NB4 (cell line): ENCODE measurements at places on chromosomes 6 and 20.

DNA sequence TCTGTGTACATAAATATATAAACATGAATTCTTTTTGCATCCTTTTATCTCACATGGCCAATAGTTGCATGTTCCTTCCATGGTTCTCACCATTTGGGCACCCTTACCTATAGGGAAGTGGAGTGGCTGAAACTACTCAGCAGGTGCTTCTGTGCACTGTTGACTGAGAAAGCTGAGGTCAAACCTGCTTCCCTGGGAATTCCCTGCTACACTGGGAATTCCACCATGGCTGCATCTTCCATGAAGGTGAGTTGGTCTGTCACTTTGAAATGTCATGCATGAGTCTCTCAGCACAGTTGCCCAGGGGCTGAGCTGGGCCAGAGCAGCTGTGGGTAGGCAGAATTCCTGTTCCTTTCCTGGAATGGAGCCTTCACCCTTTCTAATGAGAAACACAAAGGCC, 193.8 kb upstream of the PRSS16 start:
- no peak for DNase-seq

DNA sequence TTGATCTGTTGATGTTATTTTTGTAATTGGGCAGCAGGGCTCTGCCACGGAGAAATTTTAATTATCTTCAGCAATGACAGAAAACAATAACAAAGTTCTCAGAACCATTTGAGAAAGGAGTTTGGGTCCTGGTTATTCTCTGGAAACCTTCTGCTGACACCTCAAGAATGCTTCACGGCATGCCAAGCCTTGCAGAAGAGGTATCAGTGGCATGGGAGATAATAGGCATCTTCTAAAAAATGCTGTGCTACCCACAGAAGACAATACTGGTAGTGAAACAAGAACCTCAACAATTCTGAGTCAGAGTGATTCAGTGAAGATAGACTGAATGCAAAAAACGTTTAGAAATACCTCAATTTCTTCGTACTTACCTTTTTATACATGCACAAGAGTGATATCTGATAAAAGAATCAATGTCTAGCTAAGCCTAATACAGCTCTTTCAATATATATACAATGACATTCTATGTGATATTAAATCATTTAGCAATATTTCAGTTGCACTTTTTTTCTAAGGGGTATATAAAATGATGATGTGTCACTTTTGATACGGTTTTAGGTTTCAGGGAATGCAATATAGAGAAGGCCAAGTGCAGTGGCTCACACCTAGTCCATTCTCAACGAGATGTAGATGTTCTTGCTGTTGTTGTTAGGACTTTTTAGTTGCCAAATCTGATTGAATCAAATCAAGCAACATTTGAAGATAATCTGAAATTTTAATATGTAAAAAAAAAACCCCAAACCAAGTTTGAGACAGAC, 110.4 kb upstream of the COL21A1 start:
- DNase-seq: no peak

DNA sequence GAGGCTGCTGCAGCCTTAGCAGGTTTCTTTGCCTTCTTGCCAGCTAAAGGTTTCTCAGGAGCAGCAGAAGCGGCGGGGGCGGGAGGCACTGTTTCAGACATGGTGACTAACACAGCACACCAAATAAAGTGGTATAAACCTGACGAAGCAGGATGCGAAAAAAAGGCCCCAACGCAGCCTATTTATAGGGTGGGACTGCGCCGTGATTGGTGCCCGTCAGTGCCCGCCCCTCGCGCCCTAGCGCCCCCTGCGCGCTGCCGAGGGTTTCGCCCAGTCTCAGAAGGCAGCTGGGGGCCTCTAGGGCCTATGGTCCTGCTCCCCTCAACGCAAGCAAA, 55.0 kb downstream of the TRIM38 start:
- DNase-seq: peak; percentile 43

DNA sequence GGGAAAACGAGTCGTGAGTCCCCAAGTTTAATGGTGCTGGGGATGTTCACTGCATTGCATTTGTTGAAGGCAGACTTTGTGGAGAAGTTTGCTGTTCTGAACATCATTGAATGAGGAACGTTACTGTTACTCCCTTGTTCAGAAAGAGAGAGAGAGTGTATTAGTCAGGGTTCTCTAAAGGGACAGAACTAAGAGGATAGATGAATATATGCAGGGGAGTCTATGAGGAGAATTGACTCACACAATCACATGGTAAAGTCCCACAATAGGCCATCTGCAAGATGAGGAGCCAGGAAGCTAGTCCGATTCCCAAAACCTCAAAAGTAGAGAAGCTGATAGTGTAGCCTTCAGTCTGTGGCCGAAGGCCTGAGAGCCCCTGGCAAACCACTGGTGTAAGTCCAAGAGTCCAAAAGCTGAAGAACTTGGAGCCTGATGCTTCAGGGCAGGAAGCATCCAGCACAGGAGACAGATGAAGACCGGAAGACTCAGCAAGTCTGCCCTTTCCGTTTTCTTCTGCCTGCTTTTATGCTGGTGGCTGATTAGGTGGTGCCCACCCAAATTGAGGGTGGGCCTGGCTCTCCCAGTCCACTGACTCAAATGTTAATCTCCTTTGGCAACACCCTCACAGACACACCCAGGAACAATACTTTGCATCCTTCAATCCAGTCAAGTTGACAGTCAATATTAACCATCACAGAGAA, 223.5 kb upstream of the PCSK2 start:
- no peak for DNase-seq

- DNase-seq: no peak
Observed at GRCh38 chr6:135814043-135814442, 37.5 kb upstream of the PDE7B start.

- DNase-seq: no peak
Observed at GRCh38 chr6:19655744-19656143, 181.4 kb upstream of the ID4 start.

GRCh38 chr6:20647585-20647984, 113.3 kb downstream of the CDKAL1 start:
- DNase-seq: no peak

DNA sequence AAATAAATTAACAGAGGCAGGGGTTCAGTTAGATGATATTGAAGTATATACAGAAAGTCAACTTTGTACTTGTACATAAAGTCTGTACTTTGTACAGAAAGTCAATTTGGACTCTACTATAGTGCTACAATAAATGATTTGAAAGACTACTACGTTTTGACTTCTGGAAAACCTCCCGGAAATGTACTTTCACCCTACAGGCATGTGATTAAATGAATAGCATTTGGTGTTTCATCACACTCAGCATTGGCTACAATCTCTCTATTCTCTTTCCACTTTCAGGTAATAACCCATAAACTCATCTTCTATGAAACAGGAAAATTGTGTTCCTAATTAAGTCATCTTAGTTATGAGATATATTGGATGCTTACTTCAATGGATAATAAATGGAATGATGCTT, 25.6 kb upstream of the MC3R start:
- no peak for DNase-seq

- no peak for DNase-seq
Observed at GRCh38 chr6:2746557-2747061, 4.1 kb downstream of the MYLK4 start.

- DNase-seq: no peak
Observed at GRCh38 chr6:84459401-84459800, 232.0 kb upstream of the CEP162 start.

- no peak for DNase-seq
Observed at GRCh38 chr6:39922821-39923220, 11.4 kb downstream of the MOCS1 start.

GRCh38 chr6:124869416-124869815, 92.8 kb upstream of the RNF217 start:
- DNase-seq: no peak

- DNase-seq: no peak
Observed at GRCh38 chr6:2181567-2181966, 63.8 kb downstream of the GMDS start.

- peak; percentile 61 for DNase-seq
Observed at GRCh38 chr6:31079656-31080261, 32.6 kb downstream of the C6orf15 start.

- DNase-seq: peak; percentile 71
Observed at GRCh38 chr20:46230801-46231282, 77.5 kb downstream of the CDH22 start.

GRCh38 chr20:40606660-40607059, 82.4 kb downstream of the MAFB start:
- no peak for DNase-seq

- no peak for DNase-seq
Observed at GRCh38 chr6:162200041-162200440, 527.5 kb downstream of the PRKN start.

DNA sequence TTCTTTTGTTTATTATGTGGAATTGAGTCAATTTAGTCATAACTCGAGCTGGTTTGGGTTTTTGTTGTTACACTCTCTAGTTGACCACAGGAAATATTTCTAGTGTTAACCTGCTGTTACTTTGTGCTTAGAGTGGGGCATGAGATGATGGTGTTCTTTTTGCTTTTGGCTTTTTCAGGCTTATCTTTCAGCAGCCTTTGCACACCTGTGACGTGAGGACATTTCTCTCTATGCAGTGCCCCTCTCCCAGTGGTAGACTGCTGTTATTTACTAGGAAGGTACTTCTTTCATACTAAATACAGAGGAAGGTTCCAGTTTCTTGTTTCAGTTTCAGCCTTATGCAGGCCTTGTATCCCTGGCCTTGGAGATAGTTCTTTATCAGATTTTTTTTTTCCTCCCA, 766.8 kb upstream of the MAN1A1 start:
- DNase-seq: no peak

GRCh38 chr6:44297063-44298038, 15.8 kb downstream of the AARS2 start:
- DNase-seq: peak; percentile 40

- no peak for DNase-seq
Observed at GRCh38 chr6:41651246-41651961, 13.1 kb downstream of the MDFI start.

DNA sequence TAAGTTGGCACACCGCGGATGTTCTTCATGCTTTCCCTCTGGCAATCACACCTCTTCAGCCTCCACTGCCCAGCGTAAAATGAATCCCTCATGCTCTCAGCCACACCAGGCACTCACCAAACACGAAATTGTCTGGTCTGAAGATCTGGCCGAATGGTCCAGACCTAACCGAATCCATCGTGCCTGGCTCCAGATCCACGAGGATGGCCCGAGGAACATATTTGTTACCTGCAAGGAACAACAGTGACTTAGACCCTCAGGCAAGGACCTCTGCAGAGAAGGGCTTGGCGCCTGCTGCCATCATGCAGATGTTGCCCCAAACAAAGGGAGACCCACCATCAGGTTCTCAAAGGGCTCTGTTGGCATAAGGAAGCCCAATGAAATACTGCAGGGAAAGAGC, 1.4 kb downstream of the TUBB2B start:
- no peak for DNase-seq

DNA sequence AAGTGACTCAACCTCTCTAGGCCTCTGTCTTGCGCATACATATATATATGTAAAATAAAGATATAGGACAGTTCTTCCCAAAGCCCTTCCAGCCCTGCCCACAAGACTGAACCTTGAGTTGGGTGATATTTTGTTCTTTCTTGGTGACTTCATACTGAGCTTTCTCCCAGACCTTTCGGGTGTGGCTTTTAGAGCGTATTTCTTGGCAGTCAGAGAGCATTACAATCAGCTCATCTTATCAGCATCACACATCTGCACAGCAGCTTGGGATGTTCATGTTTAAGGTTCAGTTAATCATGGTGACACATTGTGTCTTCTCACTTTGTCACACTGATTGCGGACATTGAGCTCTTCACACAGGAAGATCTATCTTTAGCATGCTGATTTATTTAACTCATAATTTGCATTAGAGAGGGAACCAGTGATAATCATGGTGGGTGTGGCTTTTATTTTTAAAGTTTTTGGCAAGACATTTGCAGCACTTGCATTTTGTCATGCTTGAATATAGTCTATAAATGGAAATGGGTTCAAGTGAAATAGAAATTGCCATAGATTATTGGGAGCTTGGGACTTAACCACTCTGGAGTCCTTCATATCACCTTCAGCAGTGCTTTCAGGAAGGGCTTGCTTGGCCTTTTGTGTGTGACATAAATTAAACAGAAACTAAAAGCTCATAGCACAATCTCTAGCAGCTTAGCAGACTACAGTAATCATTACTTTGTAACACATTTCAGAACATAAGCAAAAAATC, 8.3 kb downstream of the KIF3B start:
- peak; percentile 42 for DNase-seq

DNA sequence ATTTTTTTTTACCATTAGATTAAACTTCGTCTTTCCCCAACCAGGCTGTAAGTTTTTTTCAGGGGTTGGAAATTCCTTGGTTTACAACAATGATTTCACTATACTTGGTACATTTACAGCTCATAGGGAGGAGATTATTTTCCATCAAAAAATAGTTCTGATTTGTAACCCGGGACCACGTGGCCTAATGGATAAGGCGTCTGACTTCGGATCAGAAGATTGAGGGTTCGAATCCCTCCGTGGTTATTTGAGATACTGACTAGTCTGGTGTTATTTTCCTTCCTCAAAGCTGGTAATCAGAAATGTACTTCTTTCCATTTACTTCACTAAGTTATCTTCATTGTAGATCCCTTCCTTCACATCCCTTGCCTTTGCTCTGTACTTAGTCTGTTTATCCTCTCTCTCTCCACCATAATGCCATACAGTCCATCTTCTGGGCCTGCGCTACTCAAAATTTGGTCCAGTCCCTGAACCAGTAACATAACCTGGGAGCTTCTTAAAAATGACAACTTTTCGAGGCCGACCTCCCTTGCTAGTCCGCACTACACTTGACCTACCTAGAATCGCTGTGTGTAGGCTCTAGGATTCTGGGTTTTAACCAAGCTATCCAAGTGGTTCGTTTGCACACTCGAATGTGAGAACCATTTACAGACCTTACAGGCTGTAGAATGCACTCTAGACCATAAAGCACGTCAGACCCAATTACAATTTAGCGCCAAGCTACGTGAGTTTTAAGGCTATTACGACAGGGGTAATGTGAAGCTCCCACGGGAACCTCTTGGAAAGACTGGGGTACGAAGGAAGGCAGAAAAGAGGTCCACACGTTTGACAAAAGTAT, 42.1 kb upstream of the BTN3A2 start:
- DNase-seq: peak; percentile 93

DNA sequence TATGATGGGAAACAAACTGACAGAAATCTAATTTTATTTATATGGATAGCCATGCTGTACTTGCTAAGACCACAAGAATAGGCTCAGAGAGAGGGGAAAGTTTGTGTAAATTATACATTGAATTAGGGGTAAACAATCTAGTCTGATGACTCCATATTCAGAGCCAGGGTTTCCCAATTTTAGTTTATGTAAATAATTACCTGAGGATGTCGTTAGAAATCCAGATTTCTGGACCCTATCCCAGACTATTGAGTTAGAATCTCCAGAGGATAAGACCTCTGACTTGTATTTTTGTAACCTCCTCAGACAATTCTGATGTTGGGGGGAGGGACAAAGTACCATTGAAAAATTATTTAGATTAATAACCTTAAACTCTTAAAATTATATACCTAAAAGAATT, 18.3 kb downstream of the ACSS2 start:
- DNase-seq: no peak

DNA sequence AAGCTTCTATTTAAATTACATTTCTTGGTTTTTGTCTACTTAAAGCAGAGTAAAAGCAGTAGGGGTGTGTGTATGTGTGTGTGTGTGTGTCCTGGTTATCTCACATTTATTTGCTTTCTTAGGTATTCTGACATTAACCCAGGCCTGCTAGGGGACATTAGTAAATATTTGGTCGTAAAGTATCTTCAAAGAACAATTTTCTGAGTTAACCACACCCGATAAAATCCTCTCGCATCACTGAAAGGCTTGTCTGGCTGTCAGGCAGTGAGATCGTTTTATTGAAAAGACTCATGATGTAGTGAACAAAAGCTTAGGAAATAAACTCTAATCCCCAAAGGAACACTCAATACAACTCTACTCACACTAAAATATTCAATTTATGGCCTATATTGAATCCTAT, 77.9 kb downstream of the ZNF217 start:
- DNase-seq: no peak

GRCh38 chr6:127120023-127120786, 1.7 kb downstream of the RSPO3 start:
- DNase-seq: no peak
